ENCODE measurements at places on chromosomes 1 and 21.

- DNase-seq: no peak
Observed at GRCh38 chr1:231839999-231840398, 213.4 kb downstream of the DISC1 start.

DNA sequence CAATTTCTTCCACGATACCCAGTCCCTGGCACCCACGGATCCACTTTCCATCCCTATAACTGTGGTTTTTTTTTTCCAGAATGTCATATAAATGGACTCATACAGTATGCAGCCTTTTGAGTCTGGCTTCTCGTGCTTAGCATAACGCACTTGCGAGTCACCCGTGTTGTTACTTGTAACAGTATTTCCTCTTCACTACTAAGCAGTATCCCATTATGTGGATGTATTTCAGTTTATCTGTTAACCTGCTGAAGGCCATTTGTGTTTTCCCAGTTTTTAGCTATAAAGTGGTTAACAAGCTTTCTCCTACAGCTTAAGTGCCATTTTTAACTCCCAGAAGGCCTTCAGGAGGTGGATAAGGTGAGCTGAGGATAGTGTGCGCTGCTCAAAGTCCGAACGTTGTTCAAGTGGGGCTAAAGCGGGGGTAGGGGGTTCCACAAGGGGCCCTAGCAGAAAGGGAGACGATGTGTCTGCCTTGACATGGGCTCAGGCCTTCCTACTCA lies 829 bp downstream of the ADAR start:
- peak; percentile 60 for DNase-seq

DNA sequence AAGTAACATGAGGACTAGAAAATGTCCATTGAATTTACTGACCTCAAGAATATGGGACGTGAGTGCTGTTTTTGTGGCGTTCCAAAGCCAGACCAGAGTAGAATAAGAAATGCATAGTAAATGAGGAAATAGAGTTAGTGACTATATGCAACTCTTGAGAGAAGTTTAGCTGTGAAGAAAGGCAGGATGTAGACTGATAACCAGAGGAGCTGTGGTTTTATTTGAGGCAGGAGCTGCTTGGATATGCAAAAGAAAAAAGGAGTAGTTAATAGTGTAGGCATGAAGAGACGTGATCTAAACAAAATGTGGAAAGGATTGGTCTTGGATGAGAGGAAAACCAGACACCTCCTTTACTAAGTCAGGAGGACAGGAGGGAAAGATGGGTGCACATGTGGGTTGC lies 28.2 kb downstream of the DNAH14 start:
- no peak for DNase-seq

DNA sequence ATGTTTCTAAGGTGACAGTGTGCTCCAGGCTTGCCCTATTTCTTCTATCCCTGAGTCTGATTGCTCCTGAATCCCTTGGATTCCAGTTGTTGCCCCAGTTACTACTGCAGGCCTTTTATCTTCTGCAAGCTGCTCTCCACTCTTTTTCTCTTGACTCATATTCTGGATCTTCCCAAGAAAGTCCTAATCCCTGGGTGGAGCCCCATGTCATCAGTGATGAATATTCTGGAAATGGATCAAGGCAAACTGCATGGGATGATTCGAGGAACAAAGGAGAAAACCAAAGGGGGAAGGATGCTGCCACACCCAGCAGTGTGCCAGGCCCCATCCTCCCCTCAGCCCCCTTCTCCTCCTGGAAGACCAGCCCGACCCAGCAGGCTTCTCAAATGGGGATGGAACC lies 63.3 kb upstream of the ATP2B4 start:
- DNase-seq: no peak

DNA sequence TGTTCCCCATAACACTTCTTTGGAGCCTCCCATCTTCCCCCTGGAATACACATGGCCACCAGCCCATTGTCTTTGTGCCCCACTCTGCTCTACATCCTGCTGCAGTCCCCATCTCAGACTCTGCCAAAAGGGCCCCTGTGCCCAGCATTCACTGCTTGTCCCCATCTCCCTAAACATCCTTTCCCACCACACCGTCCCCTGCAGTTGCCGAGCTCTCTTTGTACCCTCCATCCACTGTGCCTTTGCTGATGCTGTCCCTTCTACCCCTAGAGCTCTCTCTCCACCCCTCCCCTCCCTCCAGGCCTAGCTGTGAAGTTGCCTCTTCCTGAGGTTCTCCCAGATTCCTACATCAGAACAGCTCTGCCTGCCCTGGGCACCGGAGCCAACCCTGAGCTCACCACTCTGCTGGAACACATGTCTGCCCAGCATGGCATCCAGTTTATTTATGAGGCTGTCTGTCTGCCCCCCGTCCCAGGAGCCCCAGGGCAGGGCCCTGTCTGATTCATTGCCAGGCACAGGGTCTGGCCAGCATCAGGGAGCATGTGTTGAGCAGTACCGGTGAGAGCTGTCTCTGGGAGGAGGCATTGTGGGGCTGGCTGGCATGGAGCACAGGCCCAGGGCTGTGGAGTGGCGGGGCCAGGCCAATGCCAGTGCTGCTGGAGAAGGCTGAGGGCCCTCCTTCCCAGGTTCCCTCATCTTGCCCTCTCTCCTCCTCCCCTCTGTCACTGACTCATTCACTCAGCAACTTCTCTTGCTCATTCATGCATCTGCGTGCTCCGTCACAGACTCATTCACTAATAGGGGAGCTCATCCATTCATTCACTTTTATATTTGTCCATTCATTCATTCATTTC lies 28.8 kb downstream of the EDN2 start:
- DNase-seq: peak; percentile 55

DNA sequence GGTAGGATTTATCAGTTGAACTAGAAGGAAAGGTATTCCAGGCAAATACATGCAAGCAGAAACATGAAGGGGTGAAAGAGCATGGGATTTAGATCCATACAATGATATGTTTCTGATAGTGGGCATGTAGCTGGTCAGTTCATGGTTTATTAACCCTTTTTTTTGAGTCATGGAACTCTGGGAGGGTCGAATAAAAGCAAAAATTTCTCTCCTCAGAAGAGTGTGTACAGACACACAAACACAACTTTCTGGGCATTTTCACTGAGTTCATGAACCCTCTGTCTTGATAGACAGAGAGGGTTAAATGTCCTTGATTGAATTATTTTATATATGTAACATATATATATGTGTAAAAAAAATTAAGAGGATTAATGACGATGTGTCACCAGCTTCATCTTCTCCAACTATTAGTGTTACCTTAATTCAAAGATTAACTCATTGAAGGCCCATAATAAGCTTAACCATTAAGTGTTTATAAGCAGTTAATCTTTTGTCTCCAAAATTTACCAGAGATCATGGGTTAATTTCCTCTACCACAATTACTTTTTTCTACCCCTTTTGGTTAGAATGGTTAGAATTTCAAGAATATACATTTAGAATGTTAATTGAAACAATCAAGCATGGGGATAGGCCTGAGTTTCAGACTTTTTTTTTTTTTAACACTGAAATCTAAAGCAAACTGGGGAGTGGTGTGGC lies 4.6 kb downstream of the JUN start:
- peak; percentile 24 for DNase-seq

GRCh38 chr1:35580949-35581388 lies 7.9 kb downstream of the TFAP2E start:
- no peak for DNase-seq

Measured in EL (cell line).